Glutamatergic neuron (in vitro differentiated cells): ENCODE measurements at places on chromosomes 7 and 10. TPM values are rescaled to one million over a fixed set of nuclear protein-coding genes. Genes with fewer than 3 reads are reported as not detected.

DNA sequence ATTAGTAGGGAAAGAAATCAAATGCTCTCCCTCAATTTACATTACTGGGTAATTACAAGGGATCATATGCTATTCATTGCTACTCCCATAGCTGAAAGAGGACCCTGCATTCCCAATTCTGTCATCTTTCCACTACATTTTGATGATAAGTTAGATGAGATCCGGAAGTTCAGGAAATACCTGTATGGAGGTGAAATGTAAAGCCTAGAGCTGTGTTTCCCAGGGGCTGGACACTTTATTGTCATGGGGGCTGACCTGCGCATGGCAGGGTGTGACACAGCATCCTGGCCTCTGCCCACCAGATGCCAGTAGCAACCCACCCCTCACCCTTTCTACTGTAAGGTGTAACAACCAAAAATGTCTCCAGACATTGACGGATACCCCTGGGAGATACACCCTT lies 56.6 kb downstream of the HECW1 start:
- no peak for DNase-seq

- no peak for DNase-seq
Measured at GRCh38 chr7:8444468-8444769, 11.0 kb downstream of the NXPH1 start.

GRCh38 chr7:81676105-81676811 lies 93.6 kb downstream of the HGF start:
- no peak for DNase-seq

- peak; percentile 34 for DNase-seq
Measured at GRCh38 chr10:45373003-45373575, 927 bp upstream of the ALOX5 start.

GRCh38 chr7:95694334-95694733 lies 78.0 kb upstream of the DYNC1I1 start:
- no peak for DNase-seq

GRCh38 chr7:126411821-126412383 lies 840.8 kb downstream of the GRM8 start:
- DNase-seq = no peak

DNA sequence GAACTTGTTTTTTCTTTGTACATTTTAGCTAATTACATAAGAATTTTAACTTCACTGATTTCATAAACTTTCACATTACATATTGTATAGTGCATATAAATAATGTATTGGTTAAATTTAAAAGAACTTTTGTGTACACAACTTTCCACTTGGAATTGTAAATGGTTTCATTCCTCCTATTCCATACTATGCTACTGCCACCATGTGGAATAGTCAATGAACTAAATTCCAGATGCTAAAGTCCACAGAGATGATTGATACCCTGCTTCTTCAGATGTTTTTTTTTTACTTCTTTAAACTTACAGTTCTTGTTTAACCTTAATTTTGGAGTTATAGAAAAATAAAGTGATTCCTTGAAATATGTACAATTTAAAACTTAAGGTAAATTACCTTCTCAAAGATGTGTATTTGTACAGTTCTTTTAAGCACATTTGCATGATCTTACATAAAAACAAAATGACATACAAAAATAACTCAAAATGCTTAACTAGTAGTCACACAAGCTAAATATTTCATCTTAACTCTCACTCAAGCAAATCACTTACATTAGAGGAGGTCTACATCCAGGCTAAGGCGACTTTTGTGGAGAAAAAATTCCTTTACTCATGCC lies 247.6 kb upstream of the HGF start:
- DNase-seq = no peak

- DNase-seq = no peak
Measured at GRCh38 chr7:44733708-44734481, 14.8 kb upstream of the ZMIZ2 start.

DNA sequence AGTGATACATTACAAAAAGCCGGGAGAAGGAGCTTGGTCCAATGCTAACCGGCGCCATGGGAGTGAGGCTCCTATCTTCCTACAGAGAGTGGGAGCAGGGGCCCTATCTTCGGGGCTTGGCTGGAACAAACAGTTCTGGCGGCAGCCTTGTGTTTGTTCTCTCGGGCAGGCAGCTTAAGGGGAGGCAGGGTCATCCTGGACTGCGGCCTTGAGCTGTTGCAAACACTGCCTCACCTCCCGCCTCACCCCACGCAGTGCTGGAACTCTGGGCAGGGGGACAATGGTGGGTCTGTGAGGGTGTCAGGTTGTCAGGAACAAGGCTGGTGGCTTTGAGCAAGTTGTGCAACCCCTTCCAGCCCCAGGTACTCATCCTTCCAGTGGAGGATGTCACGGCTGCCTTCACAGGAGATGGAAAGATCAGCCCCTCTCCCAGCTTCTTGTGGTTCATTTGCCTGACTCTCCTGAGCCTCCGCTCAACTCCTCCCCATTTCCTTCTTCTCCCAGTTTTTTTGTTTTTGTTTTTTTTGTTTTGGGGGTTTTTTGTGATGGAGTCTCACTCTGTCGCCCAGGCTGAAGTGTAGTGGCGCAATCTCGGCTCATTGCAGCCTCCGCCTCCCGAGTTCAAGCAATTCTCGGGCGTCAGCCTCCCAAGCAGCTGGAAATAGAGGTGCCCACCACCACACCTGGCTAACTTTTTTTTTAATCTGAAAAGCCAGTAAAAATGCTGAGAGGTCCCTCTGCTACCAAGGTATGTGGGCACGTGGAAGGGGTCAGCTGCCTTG lies 57.4 kb downstream of the SPOCK2 start:
- no peak for DNase-seq

DNA sequence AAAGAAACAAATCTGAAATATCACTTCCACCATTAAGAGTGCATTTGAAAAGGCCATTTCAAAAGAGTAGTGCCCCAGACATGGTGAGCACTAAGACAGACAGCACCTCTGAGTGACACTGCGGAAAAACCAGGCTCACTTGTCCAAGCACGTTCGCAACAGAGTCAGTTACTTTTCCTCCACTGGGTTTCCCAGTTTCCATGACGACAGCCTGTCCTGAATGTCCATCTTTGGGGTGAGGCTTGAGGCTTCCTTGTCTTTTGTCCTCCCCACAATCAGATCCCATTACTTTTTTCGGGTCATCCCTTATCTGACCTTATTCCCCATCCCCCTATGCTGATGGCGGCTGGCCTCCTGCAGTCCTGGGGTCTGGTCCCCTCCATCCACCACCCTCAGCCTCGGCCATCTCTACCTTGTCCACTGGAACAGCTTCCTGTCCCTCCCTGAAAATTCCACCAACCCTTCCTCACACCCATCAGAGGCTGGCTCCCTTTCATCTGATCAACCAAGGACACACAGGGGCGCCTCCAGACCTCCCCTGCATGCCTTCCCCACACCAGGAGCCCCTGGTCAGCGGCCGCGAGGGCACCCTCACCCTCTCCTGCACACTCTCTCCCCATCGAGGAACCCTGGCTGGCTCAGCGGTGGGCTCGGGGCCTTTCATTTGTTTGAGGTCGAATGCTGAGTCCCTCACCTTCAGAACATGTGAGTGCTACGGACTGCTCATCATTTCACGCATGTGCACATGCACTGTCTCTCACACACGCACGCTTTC lies 363.6 kb downstream of the DNAJB6 start:
- DNase-seq = no peak

DNA sequence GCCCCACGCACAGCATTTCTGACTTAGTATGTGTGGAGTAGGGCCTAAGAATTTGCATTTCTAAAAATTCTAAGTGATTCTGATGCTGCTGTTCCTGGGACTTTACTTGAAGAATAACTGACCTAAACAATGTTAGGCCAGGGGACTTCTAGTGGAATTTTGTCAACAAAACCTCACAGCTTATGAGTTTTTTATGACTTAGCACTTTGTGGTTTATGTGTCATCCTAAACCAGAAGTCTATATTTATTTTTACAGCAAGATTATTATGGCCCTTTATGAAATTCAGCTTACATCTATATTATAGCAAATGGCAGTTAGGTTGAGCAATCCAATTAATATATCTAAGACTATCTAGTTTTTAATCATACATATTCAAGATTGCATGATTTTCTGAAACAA lies 24.6 kb upstream of the BET1 start:
- no peak for DNase-seq

GRCh38 chr7:121447911-121448300 lies 51.8 kb upstream of the FAM3C start:
- DNase-seq = no peak

Gene CYP2C19
- total RNA-seq = not detected

Gene EPHB6
- total RNA-seq = 21.4 TPM

Gene ARL5B
- 41.4 TPM for total RNA-seq

Gene AEBP1
- total RNA-seq = 35.4 TPM
